Caudate nucleus (tissue), 63 donors: ENCODE measurements at places on chromosomes 7 and 10.

DNA sequence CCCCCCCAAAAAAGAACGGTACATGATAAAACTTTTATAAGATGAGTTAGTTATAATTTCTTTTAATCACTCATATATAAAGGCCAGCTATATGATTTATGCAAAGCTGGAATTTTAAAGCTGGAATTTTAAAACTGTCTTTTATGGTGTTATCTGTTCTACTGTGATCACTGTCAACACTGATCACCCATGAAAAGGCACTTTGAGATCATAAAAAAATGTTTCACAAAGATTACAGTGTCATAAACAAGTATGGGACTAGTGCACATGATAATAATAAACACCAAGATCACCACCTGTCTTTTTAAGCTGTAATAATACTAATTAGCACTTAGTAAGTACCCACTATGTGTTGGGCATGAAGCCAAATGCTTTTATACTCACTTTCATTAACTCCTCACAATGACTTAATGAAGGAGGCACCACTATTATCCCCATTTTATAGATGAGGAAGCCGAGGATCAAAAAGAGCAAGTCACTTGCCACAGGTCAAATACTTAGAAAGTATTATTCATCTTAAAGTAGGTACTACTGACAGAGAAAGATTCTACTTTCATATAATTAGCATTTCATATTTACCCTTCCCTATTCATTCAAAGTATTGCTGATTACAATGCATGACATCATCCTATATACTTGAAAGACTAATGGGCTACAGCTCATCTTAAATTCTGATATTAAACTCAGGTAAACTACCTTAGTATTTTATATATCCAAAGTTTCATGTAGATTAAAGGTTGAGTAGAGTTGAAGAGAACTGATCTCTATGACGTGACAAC, 8.3 kb upstream of the RHOBTB1 start:
- no peak for DNase-seq

GRCh38 chr10:1417574-1417973, 319.8 kb downstream of the ADARB2 start:
- DNase-seq, result no peak

DNA sequence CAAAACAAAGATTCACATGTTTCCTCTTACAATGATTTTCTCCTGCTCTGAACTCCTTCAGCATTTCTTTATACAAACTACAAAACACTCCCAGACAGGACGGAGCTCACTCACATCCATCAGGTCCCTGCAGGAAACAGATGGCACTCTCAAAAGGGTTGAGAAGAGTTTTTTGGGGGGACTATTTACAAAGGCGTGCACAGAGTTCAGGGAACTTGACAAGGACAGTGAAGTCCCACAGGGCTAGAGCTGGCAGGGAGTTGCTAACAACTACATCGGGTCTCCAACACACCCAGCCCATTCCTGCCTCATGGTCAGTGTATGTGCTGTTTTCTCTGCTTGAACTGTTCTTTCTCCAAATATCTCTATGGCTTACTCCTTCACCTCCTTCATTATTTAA, 24.7 kb upstream of the YAE1 start:
- DNase-seq, result no peak

DNA sequence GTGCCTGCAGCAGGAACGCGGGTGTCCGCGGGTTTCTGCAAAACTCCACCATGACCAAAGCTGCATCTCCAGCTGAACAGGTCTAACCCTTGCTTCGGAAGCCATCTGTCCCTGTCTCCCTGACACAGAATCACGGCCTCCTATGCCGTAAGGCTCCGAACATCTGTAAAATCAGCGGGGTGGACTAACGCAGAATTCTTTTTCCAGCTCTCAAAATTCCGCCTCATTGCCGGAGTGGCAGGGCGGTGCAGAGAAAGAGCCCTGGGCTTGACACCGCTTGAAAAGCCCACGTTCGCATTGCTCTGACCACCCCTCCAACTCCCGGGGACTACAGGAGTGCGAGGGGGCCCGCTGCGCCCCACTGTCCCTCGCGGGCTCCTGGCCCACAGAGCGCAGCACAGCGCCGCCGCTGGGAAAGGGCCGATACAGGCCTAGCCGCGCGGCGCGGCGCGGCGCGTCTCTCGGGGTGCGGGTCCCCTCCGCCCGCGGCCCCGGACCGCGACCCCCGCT, 409 bp downstream of the DNMBP start:
- no peak for DNase-seq

- DNase-seq, result no peak
These were observed 753 bp downstream of the CAMK2B start for GRCh38 chr7:44324481-44325200.

- DNase-seq, result no peak
These were observed 305.6 kb upstream of the PITRM1 start for GRCh38 chr10:3478153-3478552.

- no peak for DNase-seq
These were observed 208.4 kb upstream of the AGK start for GRCh38 chr7:141342621-141343408.

GRCh38 chr7:44538093-44538797, 2.9 kb downstream of the NPC1L1 start:
- DNase-seq, result no peak

DNA sequence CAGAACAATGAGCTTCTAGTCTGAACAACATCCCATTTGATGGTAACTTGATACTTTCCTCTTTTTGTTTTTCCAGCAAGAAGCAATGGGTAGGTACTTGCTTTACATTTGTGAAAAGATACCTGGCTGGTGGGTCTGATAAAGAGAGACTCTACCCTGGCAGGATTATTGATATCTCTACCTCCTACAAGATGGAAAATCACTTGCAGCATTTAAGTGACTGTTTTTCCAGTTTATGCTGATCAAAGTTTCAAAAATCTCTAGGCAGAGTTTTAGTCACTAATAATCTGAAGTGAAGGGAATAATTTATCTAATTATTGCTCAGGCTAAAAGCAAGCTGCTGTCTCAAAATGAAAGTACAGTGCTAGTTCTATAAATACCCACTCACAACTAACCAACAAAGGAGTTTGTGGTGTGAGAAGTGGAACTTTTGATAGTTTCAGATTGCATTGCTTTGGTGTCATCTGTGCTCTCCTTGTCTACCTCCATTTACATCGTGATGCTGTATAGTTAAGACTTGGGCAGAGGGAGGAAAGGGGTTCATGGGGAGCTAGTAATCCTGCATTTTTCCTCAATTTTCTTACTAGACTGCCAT, 86.0 kb upstream of the ANKRD1 start:
- no peak for DNase-seq

DNA sequence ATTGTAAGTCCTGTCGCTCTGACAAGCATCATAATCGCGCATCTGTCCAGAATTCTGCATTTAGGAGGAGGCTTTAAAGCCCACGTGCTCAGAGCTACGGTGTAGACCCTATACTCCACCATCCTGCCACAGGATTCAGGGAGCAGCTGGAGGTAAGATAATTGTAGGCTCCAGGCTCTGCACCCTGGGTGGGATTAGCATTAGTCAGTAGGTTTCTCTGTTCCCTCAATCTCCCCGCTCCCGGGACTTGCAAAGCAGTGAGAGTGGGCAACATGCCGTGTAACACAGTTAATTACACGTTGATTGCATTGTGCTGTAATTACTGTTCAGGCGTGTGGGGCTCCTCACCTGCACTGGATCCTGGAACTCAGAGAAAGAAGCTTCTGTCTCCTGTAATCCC, 89.3 kb upstream of the CUX1 start:
- DNase-seq, result no peak

- DNase-seq, result no peak
These were observed 594.9 kb downstream of the LRMDA start for GRCh38 chr10:76026176-76026771.

DNA sequence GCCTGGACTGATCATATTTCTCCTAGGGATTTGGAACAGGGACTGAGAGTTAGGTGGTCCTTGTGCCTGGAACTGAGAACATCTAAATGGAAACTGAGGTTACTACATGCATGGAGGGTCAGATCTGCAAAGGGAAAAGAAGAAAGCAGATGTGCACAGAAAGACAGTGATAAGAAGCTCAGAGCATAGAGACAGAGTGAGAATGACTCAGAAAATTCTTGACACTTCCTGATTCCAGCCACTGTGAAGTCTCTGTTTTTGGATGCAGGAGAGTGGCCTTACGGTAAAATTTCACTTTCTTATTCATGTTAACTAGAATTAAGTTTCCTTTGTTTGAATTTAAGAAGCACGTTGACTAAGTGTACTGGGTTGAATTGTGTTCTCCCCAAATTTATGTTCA, 241.7 kb downstream of the TMEM26 start:
- no peak for DNase-seq
